Esophagus squamous epithelium (tissue), 5 donors: ENCODE measurements at places on chromosomes 1 and 21.

DNA sequence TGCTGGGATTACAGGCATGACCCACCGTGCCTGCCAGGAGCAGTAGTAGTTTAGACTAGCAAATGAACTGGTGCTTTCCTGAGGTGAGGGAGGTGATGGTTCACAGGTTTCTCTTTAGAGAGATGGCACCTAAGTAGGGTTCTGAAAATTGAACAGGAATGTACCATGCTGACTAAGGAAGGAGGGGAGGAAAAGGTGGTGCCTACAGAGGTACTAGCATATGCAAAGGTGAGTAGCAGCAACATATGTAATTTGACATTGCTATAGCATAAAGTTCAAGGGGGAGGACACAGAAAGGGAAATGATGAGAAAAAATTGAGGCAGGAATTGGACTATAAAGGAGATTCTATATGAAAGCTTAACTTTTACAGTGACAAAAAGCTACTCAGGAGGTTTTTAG is 65.9 kb upstream of the RBM34 start:
- no peak for DNase-seq

- DNase-seq = no peak
These were observed 12.8 kb downstream of the PPFIA4 start for GRCh38 chr1:203038891-203039608.

GRCh38 chr1:211285196-211285595 is 26.0 kb downstream of the RCOR3 start:
- DNase-seq = no peak

- no peak for DNase-seq
These were observed 11.8 kb downstream of the CFAP107 start for GRCh38 chr1:12757836-12758235.

- no peak for DNase-seq
These were observed 449.1 kb downstream of the GPATCH2 start for GRCh38 chr1:217181756-217182155.

GRCh38 chr1:233734456-233734855 is 120.5 kb downstream of the KCNK1 start:
- DNase-seq = no peak

DNA sequence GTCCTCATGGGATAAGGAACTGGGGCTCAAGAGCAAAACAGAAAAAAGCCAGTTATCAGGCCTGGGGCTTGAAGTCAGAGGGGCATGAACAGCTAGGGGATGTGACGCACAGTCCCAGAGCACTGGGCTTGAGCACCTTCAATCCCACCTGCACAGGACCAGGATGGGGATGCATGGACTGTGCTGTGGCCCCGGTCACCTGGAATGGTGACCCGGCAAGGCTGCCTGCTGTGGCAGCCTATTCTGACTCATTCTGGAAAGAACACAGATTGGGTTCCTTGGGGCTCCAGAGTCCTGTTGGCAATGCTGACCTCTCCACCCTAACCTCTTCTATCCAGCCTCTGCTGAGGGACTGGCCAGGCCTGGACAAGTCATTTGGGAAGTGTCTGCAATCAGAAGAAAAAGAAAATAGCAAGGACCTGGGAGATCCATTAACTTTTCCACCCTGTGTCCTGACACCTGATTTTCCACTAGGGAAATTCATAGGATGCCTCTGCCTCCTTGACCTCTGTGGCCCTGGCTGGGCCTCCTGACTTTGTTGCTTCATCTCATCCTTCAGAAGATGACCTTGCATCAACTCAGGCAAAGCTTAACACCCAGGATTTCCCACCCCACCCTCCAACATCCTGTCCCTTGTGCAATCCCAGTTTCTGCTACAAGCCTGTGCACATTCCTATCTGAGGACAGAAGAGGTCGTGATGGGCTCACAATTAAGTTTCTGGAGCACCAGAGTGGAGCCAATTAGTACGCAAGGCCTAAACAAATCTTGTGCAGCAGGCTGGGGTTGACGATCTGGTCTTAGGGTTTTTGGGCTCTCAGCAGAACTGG is 17.9 kb upstream of the FMOD start:
- no peak for DNase-seq

- no peak for DNase-seq
These were observed 50.6 kb downstream of the NPHP4 start for GRCh38 chr1:5941671-5942070.

GRCh38 chr1:153483776-153484175 is 23.3 kb upstream of the S100A7 start:
- no peak for DNase-seq

- no peak for DNase-seq
These were observed 89.2 kb upstream of the WNT4 start for GRCh38 chr1:22231995-22232690.

DNA sequence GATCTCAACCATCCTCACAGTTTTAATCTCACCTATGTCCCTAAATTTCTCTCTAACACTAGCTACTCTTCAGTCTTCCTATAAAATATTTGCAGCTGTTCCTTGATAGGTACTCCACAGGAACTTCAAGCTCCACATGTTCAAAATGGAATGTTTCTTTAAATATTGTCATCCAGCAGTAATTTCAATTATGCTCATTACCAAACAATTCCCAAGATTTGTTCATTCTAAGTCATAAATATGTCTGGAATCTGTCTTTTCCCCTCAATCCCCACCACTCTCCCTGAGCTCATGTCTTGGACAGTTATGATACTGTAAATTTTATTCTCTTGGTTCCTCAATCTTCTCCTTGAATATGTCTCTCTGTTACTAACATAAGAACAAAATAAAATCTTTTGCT is 214.4 kb downstream of the NRIP1 start:
- DNase-seq = no peak

- DNase-seq = no peak
These were observed 525.3 kb downstream of the KIF26B start for GRCh38 chr1:245679821-245680780.
